ENCODE measurements at places on chromosomes 7 and 10.
A peak's percentile ranks its signal among the peaks of the same experiment; 100 is the strongest.

DNA sequence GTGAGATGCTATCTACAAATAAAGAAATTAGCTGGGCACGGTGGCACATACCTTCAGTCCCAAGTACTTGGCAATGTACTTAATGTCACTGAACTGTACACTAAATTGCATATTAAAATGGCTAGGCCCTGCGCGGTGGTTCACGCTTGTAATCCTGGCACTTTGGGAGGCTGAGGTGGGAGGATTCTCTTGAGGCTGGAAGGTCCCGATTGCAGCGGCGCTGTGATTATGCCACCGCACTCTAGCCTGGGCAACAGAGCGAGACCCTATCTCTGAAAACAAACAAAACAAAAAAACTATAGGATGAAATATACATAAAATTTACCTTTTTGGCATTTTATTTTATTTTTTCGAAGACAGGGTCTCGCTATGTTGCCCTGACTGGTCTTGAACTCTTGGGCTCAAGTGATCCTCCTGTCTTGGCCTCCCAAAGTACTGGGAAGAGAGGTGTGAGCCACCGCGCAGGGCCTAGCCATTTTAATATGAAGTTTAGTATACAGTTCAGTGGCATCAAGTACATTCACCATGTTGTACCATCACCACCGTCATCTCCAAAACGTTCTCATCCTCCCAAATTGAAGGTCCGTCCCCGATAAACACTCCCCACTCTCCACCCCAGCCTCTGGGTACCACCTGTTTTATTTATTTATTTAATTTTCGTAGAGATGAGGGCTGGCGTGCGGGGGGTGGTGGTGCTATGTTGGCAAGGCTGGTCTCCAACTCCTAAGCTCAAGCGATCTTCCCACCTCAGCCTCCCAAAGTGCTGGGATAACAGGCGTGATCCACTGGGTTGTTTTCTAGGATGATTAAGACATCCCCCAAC is 1.3 kb upstream of the EIF3B start:
- no peak for DNase-seq

DNA sequence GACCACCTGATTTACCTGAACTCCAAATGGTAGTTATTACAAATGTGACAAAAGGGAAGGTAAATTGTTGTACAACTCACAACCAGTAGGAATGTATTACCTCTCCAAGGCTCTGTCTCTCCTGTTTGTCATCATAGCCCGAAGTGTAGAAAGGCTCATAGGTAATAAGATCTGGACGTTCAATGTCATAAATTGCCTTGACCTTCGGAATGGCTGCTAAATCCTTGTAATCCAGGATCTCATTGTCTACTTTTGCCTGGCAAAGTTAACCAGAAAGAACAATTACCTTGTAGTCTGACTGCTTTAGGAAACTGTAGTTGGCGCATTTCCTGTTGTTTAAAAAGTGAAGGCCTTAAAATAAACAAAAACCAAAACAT is 68.6 kb upstream of the AFAP1L2 start:
- DNase-seq: no peak

DNA sequence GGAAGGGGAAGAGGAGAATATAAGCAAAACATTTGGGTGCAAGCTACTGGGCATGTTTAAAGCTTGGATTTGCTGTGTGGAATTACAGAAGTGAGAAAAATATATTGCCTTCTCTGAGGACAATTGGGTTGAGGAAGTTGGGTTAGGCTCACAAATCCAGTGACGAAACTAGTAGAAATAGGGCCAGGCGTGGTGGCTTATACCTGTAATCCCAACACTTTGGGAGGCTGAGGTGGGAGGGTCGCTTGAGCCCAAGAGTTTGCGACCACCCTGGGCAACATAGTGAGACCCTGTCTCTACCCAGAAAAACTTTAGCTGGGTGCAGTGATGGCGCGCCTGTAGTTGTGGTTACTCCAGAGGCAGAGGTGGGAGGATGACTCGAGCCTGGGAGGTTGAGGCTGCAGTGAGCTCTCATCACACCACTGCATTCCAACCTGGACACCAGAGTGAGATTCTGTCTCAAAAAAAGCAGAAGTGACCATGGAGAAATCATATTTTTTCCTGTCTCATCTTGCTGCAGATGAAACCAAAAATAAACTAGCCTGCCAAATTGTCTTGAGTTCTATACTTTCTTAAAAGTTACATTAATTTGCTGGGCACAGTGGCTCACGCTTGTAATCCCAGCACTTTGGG is 22.4 kb downstream of the NRBF2 start:
- DNase-seq: no peak

- DNase-seq: no peak
Measured at GRCh38 chr7:105743351-105744090, 132.9 kb downstream of the ATXN7L1 start.

- DNase-seq: no peak
Measured at GRCh38 chr10:62617652-62618051, 186.9 kb upstream of the ADO start.

GRCh38 chr10:4758256-4758655 is 67.8 kb upstream of the AKR1E2 start:
- DNase-seq: peak; percentile 48

DNA sequence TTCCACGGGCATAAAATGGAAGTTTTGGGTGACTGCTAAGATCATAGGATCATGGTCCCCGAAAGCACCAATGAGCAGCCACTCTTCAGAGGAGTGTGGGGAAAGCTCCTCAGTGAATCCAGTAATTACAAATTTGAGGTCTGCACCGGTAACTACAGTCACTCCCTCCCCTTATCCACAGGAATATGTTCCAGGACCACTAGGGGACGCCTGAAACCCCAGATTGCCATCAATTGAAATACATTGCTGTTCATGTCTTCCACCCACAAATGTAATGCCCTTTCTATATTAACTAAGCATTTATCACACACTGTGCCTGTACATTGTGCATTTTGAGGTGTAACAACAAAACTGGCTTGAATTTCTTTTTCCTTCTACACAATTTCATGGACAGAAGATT is 447.9 kb upstream of the PFKP start:
- no peak for DNase-seq

GRCh38 chr10:97115846-97116245 is 69.9 kb downstream of the SLIT1 start:
- DNase-seq: no peak

All from fibroblast of mammary gland (primary cell).